ENCODE measurements at places on chromosomes 2 and 18. TPM values are rescaled to one million over a fixed set of nuclear protein-coding genes. Genes with fewer than 3 reads are reported as not detected.

DNA sequence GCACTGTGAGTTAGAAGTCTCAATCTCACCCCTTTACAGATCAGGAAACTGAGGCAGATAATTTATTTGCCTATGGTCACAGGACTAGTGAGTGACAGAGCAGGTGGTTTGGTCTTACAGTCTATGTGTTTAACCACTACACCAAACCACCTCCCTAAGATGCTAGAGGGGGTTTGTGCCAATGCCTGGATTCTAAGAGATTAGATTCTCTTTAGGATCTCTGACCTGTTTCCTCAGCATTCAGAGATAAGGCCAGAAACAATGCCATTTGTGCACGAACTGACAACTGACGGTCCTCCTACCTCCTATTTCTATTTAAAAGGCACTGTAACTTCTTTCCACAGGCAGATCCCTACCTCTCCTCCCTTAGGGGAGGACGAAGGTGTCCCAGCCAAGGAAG, 2.3 kb upstream of the SLC20A1 start:
- no peak for DNase-seq

DNA sequence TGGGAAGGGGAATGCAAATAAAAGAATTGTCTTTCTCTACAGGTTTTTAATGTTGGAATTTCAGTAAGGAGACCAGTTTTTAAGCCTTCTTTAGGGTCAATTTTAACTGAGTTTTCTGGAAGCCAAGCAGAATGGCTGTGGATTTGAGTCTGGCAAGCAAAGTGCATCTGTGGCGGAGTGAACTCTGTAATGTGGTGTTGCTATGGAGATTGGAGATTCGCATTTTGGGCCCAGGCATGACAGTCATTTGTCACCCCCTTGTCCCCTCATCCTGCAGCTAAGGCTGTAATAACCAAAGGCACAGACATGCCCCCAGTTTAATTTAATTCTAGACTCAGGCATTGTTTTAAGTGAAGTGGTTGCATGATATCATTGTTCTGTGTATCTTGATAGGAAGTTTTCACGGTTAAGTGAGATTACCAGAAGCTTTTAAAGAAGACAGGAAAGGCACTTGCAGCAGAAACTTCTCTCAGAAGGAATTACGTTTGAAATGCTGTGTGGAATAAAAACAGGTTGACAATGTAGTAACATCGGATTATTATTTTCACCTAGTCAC, 30.6 kb downstream of the ARMC9 start:
- DNase-seq, result no peak

ERMN gene
- total RNA-seq, result not detected

ASPRV1 gene
- total RNA-seq, result 0.10 TPM

- DNase-seq, result peak; percentile 86
Observed at GRCh38 chr2:188969236-188969635, 4.9 kb upstream of the COL3A1 start.

- no peak for DNase-seq
Observed at GRCh38 chr2:33126552-33126951, 179.8 kb downstream of the LTBP1 start.

DNA sequence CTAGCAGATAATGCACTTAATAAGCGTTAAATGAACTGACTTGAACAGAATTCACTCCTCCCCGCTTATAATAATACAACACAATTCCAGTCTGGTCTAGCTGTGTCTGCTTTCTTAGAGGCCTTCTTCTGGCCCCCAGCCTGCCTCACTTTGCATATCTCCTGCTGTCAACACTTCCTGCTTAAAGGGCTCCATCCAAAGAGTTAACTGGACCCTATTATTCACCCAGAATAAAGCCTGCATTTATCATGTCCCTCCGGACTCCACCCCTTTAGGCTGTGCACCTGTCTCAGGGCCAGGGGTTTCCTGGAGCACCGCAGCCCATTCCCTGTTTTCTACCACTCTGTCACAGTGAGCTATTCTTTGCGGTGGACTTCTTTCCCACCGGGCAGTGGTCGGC, 292.8 kb upstream of the FBXO11 start:
- no peak for DNase-seq

DNA sequence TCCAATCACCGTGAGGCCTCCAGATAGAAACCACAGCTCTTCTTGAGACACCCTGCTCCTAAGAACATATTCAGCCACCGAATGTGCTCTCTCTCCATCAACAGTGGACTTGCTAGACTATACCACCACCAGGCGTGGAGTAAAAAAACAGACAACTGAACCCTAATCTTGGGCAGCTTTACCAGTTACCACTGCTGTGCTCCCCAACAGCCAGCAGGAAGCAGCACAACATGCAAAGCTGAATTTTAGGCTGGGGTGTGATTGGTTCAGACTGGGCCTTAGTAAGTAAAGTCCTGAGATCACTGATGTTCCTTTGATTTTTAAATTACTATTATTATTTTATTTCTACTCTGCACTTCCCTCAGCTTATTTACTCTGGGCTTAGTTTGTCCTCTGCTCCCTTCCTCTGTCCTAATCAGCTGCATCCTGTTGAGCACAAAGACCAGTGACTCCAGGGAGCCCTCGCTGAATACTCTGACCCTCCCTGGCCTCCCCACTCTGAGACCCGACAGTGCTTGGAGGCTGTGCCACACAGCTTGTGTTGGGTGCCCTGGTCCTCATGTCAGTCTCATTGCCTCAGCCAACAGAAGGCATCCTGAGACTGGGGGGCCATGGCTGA, 21.9 kb downstream of the MRPL35 start:
- DNase-seq, result peak; percentile 55

FAM124B gene
- total RNA-seq, result not detected

DNA sequence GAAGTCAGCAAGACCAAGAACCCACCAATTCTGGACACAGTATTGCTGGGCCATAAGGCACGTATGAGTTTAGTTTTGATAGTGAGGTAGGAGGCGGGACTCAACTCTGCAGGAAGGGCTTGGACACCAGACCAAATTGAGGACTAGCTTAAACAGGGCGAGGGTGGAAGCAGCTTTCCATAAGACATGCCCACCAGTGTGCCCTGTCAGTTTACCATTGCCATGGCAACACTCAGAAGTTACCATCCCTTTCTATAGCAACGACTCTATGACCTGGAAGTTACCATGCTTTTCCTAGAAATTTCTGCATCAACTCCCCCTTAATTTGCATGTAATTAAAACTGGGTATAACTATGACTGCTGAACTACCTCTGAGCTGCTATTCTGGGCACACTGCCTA, 2.8 kb downstream of the M1AP start:
- DNase-seq, result no peak

- DNase-seq, result no peak
Observed at GRCh38 chr2:24893934-24894333, 26.1 kb downstream of the ADCY3 start.

UGT1A5 gene
- not detected for total RNA-seq

DNA sequence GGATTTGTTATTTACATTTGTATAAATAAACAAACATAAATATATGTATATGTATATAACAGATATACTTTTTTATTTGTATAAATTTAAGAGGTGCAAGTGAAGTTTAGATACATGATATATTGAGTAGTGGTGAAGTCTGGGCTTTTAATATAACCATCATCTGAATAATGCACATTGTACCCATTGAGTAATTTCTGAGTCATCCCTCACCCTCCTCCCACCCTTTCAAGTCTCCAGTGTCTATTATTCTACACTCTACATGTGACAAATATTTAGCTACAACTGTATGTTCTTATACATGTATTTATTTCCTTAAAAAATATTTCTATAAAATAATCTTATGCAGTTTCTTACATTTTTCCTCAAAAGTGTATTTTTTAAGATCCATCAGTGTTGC, 358.7 kb upstream of the TFPI start:
- no peak for DNase-seq

- no peak for DNase-seq
Observed at GRCh38 chr2:55649211-55649610, 31.8 kb upstream of the PPP4R3B start.

C1D gene
- 127 TPM for total RNA-seq

DNA sequence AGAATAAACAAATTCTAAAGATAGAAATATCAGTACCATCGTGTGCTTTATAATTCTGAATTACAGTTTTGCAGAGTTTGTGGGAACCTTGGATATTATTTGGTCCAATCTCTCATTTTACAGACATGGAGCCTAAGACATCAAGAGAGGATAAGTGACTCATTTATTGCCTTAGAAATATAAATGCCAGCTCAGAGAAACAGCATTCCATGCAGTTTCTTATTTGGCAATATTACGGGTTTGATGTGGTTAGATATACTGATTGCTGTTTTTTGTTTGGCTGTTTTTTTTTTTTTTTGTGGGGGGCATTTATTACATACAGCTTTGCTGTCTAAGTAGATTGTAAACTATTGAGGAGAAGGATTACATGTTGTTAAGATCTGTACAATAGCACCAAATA, 1241.1 kb upstream of the LRRTM1 start:
- DNase-seq, result peak; percentile 67

GRCh38 chr2:209565896-209566582, 142.2 kb downstream of the MAP2 start:
- no peak for DNase-seq

- no peak for DNase-seq
Observed at GRCh38 chr2:105607920-105608504, 136.7 kb upstream of the NCK2 start.
